Amniotic epithelial cell (primary cell): ENCODE measurements at places on chromosomes 3 and 15.

DNA sequence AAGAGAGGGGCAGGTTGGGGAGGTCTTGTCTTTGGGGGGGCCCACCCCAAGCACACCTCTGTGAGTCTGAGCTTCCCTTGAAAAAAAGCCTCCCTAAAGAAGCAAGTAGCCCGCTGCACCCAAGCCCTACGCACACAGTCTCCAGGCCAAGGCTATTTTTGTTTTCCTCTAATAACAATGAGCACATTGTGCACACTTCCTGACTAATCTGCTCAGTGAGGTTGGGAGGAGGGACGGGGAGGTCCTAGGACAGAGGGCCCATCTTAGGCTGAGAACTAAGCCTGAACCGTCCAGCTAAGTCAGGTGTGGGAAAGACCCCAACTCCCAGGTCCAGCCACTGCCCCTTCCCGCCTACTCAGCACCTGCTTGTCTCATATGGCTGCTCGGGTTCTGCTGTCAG, 87.2 kb downstream of the HMG20A start:
- no peak for DNase-seq

DNA sequence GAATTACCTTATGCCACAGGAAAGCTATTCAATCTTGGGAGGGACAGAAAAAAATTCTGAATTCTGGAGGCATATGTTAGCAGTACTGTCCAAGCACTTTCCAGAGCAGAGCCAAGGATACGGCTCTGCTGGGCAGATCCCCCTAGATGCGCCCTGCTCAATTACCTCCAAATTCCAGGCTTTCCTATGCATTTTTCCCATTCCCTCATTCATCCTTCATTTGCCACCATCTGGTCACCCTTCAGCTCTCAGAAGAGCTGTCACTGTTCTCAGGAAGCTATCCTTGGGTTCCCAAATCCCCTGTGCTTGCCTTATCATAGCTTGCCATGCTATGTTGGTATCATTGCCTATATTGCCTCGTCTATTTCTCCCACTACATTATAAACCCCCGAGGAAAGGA, 45.2 kb downstream of the RYK start:
- no peak for DNase-seq

DNA sequence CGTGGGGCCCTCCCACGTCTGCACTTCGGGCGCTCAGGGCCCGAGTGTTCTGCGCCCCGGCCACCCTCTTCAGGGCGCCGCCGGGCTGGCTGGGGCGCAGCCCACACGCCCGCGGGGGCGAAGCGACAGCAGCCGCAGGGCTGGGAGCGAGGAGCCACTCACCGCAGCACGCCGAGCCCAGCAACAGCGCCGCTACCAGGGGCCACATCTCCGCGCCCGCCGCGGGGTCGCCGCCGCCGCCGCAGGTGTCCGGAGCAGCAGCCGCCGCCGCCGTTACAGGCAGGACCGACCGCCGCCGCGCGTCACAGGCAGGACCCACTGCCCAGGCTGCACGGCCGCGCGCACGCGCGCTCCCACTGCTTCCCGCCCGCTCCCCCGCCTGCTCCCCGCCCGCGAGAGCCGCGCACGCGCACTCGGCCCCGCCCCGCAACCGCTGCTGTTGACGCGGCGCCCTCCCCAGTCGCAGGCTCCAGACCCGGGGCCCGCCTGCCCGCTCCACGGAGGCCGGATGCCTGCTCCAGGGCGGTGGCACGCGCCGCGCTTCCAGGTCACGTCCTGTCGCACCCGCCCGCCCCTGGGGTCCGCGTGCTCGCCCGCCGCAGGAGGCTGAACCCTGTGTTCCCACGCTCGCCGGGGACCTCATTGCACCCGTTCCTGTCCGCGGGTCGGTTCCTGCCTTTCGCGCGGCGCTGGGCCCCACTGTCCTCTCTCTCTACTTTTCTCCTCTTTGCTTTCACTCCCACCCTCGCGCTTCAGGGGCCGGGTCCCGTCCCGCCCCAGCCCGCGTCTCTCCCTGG, at the start of gene CD47:
Gene CD47, minus strand, starts transcription at position 331 of the 797 bp plus-strand sequence. Its CDS starts 123 bp downstream, at position 208.
- peak; percentile 78 for DNase-seq

- no peak for DNase-seq
Measured at GRCh38 chr3:117893001-117893400, 1141.6 kb downstream of the IGSF11 start.

GRCh38 chr3:195160257-195160898, 110.6 kb downstream of the XXYLT1 start:
- DNase-seq, result no peak

- DNase-seq, result no peak
Measured at GRCh38 chr3:71874618-71875017, 89.7 kb upstream of the PROK2 start.

GRCh38 chr15:50411870-50412269, 12.3 kb upstream of the USP8 start:
- DNase-seq, result no peak

- DNase-seq, result no peak
Measured at GRCh38 chr15:27820722-27821121, 278.4 kb downstream of the OCA2 start.

DNA sequence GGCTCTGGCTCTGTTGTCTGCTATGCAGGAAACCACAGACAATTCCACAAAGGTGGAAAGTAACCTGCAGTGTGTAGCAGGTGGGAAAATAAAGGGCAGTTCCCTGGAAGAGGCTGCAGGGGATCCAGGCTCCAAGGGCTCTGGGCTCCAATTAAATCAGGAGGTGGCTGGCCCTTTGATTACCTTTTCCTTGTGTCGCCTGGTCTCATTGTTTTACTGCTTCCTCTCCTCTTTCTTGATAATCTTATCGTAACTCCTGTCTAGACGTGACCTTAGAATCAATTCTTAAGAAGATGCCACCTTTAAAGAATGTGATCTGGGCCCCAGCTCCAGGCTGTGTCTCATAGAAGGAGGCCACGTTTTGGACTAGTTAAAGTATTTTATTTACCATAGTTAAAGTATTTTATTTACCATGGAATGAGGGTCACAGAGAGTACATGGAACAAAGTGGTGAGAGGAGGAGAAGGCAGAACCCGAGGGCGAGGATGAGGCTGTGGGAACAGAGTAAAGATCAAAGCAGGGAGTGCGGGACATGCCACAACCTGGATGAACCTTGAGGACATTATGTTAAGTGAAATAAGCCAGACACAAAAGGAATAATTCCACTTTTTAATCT, 237.5 kb upstream of the STT3B start:
- no peak for DNase-seq

GRCh38 chr3:184568924-184569829, 7.6 kb downstream of the EPHB3 start:
- peak; percentile 64 for DNase-seq

DNA sequence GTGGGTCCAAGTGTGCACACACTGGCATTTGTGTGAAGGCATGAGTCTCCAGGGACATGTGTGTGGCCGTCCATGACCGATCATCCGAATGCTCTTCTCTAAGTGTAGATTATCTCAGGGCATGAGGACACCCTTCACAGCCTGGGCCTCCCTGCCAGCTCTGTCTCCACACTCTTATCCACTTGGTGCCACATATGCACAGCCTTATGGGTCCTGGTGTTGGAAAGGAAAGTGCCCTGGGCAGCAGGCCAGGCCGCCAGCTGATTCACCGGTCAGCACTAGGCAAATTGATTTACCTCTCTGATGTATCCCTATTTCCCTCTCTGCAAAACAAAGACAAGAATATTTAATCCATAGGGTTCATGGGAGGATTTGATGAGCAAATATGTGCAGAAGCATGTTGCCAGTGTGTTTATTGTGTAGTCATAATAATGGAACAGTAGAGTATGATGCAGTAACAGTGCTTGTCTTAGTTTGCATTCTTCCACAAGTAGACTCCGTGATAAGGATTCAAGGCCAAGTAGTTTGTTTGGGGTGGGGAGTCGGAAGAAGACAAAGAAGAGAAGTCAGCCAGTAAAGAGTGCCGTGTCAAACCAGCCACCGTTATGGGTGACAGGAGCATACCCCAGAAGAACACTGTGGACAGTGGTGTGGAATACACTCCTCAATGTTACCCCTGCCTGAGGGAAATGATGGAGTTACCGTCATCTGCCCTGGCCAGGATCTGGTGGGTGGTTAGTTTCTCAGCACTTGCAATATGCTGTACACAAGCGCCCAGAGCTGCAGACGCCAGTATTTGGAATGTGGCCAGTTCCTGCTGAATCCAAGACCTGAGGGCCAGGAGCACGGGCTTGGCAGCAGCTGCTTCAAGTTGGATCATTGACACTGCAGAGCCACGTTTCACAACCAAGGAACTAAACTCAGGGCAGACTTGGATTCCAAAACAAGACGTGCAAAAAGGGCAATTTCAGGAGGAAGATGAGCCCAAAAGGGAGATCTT, 85.1 kb downstream of the MTHFS start:
- DNase-seq, result peak; percentile 88

DNA sequence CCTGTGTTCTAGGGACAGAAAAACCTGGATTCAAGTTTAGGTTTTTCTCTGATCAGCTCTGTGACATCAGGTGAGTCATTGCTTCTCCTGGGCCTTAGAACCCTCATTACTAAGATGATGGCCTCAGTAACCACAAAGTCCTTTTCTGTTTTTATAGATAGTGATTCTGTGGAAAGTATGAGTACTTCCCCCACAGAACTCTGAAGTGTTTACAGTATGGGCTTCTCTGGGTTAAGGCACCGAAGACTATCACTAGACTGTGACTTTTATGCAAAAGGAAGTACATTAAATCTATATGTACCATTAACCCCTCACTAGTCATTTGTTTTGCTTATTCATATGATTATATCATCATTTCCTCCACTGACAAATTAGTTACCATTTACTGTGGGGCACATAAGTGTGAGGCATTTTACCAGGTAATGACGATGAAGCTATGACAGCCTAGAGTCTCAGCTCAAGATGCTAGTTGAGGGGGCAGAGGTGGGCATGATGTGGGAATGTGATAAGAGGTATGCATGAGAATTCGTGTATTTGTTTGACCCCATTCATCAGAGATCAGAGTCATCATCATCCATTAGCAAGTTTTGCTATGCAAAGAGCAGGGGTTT, 15.0 kb upstream of the RORA start:
- no peak for DNase-seq

DNA sequence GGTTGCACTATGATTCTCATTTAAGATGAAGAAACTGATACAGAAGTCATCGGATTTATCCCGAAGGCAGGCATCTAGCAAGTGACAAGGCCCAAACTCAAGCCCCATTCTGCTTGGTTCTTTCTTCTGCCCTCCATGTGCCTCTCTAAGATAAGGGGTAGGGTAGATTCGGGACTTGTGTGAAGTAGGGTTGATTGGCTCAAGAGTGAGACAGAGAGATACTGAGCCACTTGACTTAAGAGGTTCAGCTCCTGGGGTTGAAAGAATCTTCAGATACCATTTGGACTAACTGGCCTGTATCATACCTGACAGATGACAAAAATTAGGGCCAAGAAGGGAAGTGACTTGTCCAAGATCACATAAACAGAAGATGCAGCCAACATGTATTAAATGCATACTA, 891 bp downstream of the RFT1 start:
- DNase-seq, result no peak

DNA sequence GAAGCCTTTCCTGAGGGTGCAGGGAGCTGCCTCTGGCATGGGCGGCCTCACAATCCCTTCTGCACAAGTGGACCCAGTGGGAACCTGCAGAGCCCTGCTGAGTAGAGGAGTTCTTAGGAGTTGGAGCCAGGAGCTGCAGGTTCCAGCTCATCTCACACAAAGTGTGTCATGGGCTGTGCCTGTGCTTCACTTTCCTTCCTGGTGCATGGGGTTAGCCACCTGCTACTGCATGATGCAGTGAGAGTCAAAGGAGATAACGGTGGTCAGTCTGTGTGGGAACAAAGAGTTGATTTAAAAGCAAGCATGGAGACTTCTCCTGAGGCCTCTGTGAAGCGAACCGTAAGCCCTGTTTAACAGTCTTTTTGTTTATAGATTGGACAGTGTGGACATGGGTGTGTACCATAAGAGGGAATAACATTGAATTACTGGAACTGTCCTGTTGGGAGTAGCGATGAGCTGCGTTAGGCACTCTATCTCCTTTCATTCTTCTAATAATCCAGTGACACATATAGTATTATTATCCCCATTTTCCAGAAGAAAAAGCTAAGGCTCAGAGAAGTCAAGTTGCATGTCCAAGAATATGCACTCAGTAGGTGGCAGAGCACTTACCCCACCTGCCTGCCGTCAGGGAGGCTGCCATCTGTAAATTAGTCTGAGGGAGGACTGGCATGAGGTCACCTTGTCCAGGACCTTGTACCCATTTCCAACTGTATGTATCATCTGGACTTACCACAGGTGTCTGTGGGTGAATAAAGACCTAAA, 68.7 kb upstream of the PRR23C start:
- no peak for DNase-seq

DNA sequence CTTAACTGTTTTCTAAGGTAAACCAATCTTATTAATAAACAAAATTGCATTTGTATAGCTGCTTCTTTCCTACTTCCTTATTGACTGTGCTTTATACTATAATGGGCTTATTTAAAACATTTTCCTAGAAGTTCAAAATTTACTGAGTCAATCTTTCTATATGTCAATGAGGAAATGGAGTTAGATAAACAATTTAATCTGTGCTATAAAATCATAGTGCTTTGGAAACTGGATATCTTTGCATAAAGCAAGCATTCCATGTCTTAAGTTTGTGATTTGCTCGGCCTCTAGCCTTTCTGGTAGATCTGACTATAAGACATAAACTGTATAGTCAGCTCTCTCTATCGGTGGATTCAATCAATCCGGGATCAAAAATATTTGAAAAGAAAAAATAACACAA, 99.6 kb downstream of the NEDD4 start:
- no peak for DNase-seq

GRCh38 chr3:20320489-20320888, 134.5 kb upstream of the SGO1 start:
- DNase-seq, result no peak

DNA sequence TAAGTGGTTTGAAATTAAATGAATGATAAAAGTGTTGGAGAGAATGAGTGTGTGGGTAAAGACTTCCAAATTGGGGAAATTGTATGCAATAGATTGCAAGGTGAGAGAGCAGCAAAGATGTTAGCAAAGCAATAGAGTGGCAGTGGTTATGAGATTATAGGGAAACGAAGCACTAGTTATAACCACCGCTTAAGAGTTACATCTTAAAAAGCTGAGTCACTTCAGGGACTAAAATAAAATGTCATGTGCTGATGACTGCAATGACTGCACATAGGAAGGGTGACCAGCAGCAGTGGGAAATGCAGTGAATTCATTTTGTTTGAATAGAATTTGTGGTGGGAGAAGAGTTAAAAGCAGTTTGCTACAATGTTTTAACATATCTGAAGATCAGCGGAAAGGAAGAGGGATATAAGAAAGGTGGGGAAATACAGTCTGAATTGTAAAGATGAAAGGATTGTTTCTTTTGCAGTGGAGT, 127.3 kb downstream of the RAP2B start:
- no peak for DNase-seq

GRCh38 chr3:76432396-76432795, 607.5 kb upstream of the ROBO2 start:
- no peak for DNase-seq

GRCh38 chr3:47394140-47394870, 13.5 kb downstream of the PTPN23 start:
- peak; percentile 36 for DNase-seq

DNA sequence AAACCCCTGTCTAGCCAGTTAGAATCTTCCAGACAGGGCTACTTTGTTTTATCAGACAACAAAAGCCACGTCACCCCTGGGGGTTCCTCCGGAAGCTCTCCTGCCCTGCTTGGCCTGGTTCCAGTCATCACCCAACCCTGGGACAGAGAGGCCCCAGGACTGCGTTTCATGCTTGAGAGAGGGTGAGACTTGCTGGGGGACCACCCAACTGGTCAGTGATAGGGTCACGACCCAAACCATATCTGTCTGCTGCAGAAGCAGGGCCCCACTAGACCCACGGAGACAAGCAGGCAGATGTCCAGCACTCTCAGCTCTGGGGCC, 1.2 kb downstream of the NT5DC2 start:
- DNase-seq, result peak; percentile 76

- DNase-seq, result no peak
Measured at GRCh38 chr15:31046759-31047359, 54.7 kb downstream of the TRPM1 start.
